Coronary artery (tissue), 2 donors: ENCODE measurements at places on chromosomes 1 and 21.

DNA sequence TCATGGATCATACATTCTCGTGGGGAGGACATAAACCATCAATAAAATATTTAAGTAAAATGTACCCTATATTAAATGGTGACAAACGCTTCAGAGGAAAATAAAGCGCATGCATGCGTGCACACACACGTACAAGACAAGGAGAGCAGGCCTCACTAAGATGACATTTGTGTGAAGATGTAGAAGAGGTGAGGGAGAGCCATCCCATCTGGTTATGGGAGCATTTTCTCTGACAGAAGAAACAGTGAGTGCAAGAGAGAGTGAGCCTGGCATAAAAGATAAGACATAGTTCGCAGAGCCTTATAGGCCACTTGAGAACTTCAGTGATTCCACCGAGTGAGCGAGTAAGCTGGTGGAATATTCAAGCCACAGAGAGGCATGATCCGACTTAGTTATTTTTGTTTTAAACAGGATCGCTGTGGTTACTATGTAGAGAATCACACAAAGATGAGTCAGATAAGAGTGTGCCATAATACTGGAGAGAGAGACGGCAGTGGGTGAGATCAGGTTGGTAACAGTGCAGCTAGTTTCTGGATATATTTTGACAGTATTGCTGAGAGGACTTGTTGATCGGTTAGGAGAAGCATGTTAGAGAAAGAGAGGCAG is 624.2 kb downstream of the PLPP3 start:
- no peak for DNase-seq

GRCh38 chr1:200290010-200290685 is 119.7 kb downstream of the ZNF281 start:
- no peak for DNase-seq

GRCh38 chr1:12593621-12594066 is 24.4 kb downstream of the DHRS3 start:
- no peak for DNase-seq

DNA sequence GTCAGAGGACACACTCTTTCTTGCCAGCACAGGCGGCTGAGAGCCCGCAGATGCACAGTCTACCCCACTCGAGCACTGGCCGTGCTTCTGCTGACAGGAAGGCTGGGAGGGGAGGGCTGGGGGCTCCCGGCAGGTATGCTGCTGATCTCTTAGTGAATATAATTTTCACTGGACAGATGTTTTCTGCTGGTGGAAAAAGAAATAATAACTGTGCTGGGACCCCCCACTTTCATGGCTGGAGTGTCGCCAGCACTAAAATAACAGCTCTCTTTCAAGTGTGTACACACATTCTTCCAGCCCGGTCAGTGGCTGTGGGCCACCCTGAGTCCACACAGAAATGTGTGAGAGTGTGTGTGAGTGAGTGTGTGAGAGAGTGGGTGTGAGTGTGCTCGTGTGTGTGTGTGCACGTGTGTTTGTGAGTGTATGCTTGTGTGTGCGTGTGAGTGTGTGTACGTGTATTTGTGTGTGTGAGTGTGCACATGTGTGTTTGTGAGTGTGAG is 167.7 kb upstream of the USP24 start:
- no peak for DNase-seq

- no peak for DNase-seq
Measured at GRCh38 chr1:180504186-180504585, 1.8 kb upstream of the ACBD6 start.

DNA sequence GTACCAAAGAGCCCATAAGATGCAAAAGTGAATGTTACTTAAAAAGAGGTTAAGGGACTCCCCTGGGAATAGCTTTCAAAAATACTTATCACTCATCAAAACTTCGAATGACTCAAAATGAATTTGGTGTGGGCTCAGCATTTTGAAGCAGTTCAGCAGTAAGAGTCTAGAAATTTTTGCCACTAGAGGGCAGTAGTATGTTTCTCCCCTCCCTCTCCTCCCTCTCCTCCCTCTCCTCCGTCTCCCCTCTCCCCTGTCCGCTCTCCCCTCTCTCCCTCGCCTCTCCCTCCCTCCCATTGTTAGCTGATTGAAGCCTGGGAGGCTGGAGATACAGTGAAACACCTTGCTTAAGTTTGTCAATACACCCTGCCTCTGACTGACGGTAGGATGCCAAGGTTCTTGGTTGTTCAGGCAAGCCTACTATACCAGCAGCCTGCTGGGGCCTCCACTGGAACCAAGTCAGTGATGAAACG is 70.8 kb upstream of the TENT5C start:
- DNase-seq, result no peak
